ENCODE measurements at places on chromosomes 7 and 10. TPM values are rescaled to one million over a fixed set of nuclear protein-coding genes. Genes with fewer than 3 reads are reported as not detected.

- DNase-seq = no peak
- H3K4me1 ChIP-seq = no peaks in the 10 kb centered on the region
- H3K4me3 ChIP-seq = no peak overlapping the region
Observed at GRCh38 chr10:15112657-15113056, 15.5 kb downstream of the RPP38 start.

DNA sequence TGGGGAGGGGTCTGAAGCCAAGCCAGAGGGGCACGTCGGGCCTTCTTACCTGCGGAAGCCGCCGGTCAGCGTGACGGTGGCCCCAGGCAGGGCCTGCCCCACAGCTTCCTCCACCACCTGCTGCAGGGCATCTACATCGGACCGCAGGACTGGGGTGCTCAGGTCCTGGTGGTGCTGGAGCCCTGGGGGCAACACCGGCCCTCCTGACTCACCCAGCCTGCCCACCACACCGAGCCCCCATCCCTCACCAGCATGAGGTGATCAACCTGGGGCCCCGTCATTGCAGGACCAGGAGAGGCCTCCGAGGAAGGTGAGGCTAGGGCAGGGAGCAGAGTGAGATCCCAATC, 8.0 kb downstream of the POLM start:
- H3K27me3 ChIP-seq = no peaks in the 10 kb centered on the region
- no peak overlapping the region for H3K27ac ChIP-seq
- no peaks in the 10 kb centered on the region for H3K4me1 ChIP-seq
- H3K36me3 ChIP-seq = peaks cover 29% of the 10 kb centered on the region
- no peak overlapping the region for H3K4me3 ChIP-seq
- DNase-seq = no peak

- no peaks in the 10 kb centered on the region for H3K4me1 ChIP-seq
- DNase-seq = no peak
- no peaks in the 10 kb centered on the region for H3K27me3 ChIP-seq
- H3K4me3 ChIP-seq = no peak overlapping the region
Observed at GRCh38 chr7:14841869-14842268, 60.7 kb downstream of the DGKB start.

GRCh38 chr7:87575521-87575920, 25.2 kb downstream of the ABCB1 start:
- no peak overlapping the region for H3K4me3 ChIP-seq
- no peak overlapping the region for H3K27ac ChIP-seq
- H3K27me3 ChIP-seq = no peaks in the 10 kb centered on the region
- DNase-seq = no peak
- H3K36me3 ChIP-seq = no peaks in the 10 kb centered on the region

Gene HECW1
- not detected for total RNA-seq

Gene PKD1L1
- 0.14 TPM for total RNA-seq

GRCh38 chr7:127034186-127034806, 218.4 kb downstream of the GRM8 start:
- no peak overlapping the region for H3K4me3 ChIP-seq
- H3K27ac ChIP-seq = no peak overlapping the region
- no peaks in the 10 kb centered on the region for H3K36me3 ChIP-seq
- H3K4me1 ChIP-seq = no peaks in the 10 kb centered on the region
- no peak for DNase-seq

- DNase-seq = no peak
- no peak overlapping the region for H3K4me3 ChIP-seq
- no peak overlapping the region for H3K27ac ChIP-seq
- H3K4me1 ChIP-seq = peaks cover 11% of the 10 kb centered on the region
Observed at GRCh38 chr7:90951986-90952954, 312.0 kb upstream of the FZD1 start.

DNA sequence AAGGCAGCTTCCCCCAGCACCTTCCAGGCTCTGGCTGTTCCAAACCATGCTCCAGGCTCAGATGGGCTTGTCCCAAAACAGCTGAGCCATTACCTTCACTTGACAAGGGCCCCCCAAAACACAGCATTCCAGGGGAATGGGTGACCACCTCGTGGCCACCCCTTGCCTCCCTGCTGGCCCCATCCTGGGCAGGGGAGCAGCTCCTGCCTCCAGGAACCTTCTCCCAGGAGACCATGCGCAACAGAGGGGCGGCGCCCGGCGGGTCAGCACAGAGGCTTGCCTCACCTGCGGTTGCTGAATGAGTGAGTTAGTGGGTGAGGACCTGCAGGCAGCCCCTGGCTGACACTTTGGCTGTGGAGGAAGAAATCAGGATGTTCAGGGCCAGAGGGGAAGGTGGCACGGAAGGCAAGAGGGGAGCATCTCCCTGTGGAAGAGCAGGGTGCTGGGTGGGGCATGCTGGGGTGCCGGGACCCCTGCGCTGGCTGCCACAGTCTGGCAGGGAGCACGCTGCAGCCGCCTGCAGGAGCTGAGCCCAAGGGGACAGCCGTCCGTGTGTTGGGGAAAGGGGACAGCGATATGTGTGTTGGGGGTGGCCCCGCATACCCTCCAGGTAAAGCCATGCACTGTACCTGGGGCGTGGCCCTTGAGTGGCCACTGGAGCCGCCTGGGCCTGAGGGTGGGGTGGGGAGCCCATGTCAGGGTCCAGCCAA, 54.7 kb downstream of the PWWP2B start:
- peak; percentile 5 for DNase-seq
- peaks cover 30% of the 10 kb centered on the region for H3K4me1 ChIP-seq
- H3K27me3 ChIP-seq = no peaks in the 10 kb centered on the region

DNA sequence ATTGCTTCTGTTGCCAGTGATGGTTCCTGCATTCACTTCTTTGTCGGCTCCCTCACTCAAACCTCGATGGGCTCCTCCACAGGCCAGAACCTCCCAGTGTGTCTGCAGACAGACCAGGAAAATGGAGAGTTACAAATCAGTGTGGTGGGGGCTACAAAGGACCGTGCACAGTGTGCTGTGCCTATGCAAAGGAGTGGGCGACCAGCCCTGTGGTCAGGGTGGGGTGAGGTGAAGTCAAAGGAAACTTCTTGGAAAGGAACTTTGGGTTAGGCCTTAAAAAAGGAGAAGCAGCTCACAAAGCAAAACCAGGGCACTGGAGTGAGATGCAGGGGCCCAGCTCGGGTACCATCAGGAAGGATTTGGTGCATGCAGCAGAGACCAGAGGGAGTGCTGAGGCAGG, 304.3 kb upstream of the ZMIZ1 start:
- no peak overlapping the region for H3K27ac ChIP-seq
- no peak for DNase-seq
- no peaks in the 10 kb centered on the region for H3K36me3 ChIP-seq
- no peaks in the 10 kb centered on the region for H3K4me1 ChIP-seq

Gene RNF32
- 0.70 TPM for total RNA-seq

Gene BRI3
- 109 TPM for total RNA-seq

DNA sequence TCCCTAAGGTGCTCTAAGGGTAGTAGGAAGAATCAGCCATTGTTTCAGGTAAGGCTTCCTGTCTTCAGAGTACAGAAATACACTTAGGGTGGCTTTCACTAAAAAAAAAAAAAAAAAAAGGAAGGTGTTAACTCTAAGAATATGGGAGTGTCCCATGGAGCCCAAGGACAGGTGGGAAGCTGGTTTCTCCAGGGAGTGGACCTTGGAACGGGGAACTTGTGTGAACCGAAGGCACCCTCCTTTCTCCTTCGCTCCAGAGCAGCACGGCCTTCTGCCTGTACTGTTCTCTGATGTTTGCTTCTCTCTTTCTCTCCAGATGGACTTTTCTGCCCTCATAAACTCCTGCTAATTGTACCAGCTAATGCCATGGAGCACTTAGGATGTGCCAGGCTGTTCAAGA, 6.2 kb downstream of the OPALIN start:
- no peak overlapping the region for H3K27ac ChIP-seq
- H3K36me3 ChIP-seq = no peaks in the 10 kb centered on the region
- DNase-seq = no peak
- no peaks in the 10 kb centered on the region for H3K27me3 ChIP-seq
- no peak overlapping the region for H3K4me3 ChIP-seq
- H3K4me1 ChIP-seq = no peaks in the 10 kb centered on the region

DNA sequence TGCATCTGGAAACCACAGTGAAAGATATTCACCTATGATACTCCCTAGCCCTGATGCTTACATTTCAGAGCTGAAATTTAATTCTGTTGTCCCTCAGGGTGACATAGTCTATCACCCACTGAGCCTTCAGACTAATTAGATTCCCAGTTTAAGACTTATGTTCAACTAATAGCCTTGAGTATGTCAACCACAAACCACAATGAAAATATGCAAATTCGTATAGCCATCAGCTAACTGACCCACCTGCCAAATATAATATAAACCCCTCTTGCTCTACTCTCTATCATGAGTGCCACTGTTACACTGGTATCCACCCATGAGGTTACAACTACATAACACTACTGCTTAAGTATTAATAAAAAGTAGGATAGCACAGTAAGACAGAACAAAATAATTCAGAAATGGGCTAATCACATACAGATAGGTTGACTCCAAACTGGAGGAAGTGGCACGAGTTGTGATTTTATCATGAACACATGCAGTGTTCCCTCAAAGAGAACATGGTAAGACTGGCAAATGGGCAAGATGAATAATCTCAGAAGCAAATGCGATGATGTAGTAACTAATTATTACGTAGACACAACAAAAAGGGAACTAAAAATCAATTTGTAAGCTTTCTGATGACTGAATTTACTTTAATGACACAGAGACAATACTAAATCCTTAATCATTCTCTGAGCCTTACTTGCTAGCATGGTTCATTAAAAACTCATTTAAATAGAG, 290.6 kb downstream of the PARD3 start:
- H3K4me1 ChIP-seq = peaks cover 4% of the 10 kb centered on the region
- no peak for DNase-seq
- no peaks in the 10 kb centered on the region for H3K27me3 ChIP-seq
- no peak overlapping the region for H3K4me3 ChIP-seq

Data from pancreas (tissue), 10 donors.